DMS 273 treated with DMSO at 0.1 percent for 48 hours (cell line): ENCODE measurements at places on chromosomes 3 and 15.

DNA sequence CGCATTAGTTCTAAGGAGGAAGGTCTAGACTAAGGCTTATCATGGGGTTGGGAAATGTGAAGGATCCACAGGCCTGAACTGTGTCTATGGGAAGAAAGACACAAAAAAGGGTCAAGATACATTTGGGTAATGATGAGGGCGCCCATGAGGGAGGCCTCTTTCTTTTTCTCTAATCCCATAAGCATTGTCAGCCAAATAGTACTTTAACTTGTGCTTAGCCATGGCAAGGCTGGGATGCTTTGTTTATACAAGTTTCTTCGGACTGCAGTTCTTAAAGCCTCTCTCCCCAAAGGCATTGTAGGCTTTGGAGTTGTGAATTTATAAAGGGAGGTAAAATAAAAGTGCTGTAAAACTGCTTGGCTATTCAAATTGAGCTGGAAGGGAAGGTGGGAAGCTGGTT lies 23.4 kb downstream of the ARMC8 start:
- no peak for DNase-seq

DNA sequence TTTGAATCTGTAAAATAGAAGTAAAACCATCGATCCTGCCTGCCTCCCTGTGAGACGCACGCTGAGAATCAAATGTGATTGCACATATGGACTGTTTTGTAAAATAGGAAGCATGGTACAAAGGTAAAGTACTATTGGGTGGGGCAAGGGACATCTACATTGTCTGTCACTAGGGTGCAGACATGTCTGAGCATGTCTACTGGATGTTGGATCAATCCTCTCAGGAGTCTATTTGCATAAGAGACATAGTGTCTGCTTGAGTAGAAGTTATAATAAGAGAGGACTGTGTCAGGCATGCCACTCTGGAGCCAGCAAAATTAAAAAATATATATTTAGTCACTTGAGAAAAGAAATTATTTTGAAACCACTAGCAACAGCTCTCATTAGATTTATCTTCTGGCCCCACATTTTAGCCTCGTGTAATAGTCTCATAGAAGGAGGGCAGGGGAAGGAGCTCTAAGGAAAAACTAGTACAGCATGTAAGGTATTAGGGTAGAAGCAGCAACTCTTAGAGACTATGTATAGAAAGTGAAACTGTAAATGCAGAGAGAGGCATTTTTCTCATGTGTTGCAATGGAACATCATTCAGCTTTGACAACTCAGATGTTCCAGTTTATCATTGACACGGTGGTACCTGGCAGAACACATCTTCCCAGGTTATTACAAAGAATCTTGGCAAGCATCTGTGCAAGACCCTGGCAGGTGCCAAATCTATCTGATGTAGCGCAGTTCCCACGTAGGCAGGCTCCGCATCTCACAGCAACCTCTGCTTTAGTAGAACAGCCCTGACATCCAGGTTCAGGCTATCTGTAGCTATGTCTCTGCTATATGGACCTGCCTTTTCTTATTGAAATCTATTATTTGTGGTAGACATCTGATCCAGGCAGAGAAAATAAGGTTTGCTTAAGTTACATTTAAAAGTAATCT lies 85.2 kb upstream of the CHL1 start:
- DNase-seq = no peak

DNA sequence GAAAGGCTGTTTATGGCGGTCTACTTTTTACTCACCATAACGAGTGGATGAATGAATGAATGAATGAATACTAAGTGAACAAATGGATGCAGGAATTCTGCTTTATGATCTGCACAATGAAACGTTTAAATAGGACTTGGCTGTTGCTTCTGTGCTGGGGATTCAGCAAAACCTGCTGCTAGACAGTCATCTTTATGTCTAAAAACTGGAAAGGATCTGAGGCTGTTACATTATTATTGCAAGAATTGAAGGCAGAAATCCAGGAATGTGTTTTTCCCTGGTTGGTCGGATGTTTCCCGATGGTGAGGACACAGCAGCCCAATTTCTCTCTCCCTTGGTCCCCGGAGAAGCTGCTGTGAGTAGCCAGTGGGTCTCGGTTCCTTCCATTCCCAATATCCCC lies 94.2 kb downstream of the GABRG3 start:
- no peak for DNase-seq

DNA sequence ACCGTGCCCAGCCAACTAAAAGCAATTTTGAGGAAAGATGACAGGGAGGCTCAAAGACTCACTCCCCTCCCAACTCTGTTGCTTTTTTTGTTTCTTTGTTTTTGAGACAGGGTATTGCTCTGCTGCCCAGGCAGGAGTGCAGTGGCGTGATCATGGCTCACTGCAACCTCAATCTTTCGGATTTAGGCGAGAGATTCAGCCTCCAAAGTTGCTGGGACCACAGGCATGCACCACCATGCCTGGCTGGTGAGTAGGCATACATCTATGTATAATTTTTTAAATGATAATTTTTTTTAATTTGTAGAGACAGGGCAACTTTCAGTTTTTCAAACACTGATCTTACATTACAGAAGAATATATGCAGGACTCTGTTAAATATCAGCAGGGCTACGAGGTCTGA lies 15.8 kb upstream of the THUMPD3 start:
- DNase-seq = no peak

GRCh38 chr15:97200161-97200560 lies 760.3 kb upstream of the ARRDC4 start:
- DNase-seq = no peak

- DNase-seq = no peak
Measured at GRCh38 chr3:3308809-3309208, 129.3 kb upstream of the CRBN start.
